ENCODE measurements at places on chromosomes 5 and 9.

GRCh38 chr5:8185852-8186251 is 316.9 kb downstream of the MTRR start:
- DNase-seq: no peak

DNA sequence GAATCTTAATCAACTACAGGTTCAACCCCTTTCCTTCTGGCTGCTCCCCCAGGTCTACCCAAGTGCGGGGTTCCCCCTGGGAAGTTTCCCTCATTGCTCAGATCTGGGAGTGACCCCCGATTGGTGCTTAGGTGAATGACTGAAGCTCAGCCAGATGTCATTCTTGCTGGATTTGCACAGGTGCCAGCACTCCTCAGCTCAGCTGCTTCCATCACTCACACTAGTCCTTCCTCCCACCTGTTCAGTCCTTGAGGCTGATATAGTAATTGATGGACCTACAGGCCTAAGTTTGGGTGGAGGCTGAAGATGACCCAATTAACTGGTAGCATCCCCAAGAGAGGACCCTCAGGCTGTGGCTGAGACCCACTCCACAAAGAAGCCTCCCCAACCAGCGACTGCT is 32.9 kb downstream of the PRLR start:
- no peak for DNase-seq

DNA sequence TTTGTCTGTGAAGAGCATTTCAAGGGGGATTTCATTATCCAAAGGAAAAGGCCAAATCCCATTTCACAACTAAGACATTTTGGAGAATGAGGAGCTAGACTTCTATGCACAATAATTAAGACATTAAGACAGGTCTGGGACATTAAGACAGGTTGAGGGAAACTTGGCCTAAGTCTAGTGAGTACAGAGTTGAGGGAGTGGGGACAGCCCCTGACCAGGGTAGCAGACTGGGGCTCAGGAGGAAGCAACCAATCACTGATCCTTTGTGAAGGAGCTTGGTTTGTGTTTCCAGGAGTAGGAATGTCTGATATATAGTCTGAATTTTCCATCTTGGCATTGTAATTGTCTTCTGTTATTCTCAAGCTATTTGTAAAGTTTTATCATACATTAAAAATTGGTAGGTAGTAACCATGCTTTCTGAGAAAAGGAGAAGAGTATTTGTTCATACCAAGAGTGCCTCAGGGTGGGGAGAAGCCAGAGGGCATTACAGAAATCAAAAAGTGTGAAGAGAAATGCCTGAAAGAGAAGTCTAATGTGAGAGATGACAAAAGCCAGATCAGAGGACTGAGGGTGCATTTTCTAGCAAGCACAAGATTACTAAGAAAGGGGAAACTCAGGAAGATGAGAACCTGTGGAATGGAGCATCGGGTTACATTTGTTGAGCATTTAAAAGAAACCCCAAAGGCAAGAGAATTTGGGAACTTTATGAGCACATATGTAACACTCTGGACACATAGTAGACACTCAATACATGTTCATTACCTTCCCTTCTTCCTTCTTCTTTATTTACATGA is 189.3 kb upstream of the PIK3R1 start:
- DNase-seq: no peak

DNA sequence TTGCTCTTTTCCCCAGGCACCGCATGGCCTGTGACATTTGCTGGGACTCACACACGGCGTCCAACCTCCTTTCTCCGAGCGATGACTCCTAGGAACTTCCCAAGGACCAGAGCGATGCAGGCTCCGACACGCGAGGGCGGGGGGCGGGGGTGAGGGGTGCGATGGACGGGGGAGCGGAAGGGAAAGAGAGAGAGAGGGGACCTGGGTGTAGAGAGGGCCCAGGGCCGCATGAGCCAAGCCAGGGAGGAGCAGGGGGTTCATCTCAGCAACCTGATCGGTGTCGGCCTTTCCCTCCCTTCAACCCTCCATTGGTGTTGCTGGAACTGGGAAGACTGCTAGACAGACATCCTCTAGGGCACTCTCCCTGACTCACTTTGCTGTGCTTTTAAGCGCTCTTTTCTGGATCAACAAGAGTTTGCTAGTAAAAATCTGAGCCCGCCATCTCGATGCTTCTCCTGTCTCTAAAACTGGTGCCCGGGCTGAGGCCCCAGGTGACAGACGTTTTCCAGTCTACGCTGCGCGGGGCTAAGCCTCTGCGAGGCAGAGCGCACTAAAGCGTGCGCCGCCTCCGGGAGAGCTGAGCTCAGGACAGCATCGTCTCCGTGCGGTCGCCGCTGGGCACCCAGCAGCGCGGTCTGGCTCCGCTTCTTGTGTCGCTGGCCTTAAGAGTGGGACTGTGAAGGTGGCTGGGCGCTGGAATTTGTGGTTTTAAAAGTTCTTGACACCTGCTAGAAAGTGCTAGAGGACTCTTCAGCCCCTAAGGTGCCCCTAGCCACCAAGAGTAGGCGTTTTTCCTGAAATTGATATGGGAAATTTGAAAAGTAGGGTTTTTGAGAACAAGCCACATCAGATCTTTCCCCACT is 1.0 kb upstream of the TSLP start:
- DNase-seq: peak; percentile 15

DNA sequence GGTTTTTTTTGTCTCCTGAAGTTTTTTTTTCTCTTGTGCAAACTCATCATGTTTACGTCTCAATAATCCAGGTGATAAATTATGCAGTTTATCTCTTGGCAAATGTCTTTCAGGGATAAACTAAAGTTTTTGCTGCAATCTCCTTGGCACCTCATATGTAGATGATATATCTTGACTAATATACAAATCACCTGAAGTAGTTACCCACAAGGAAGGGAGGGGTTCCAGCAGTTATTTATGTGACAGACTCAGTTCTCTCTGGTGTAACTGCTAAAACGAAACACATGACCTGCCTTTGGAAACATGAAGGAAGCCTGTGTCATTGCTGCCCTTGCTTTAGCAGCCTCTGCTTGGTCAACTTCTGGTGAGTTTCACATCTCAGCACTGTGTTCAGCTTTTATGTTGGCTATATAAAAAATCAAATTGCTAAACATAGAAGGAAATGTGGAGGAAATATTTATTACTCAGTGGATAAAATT is 39.3 kb upstream of the KIAA1958 start:
- DNase-seq: no peak

DNA sequence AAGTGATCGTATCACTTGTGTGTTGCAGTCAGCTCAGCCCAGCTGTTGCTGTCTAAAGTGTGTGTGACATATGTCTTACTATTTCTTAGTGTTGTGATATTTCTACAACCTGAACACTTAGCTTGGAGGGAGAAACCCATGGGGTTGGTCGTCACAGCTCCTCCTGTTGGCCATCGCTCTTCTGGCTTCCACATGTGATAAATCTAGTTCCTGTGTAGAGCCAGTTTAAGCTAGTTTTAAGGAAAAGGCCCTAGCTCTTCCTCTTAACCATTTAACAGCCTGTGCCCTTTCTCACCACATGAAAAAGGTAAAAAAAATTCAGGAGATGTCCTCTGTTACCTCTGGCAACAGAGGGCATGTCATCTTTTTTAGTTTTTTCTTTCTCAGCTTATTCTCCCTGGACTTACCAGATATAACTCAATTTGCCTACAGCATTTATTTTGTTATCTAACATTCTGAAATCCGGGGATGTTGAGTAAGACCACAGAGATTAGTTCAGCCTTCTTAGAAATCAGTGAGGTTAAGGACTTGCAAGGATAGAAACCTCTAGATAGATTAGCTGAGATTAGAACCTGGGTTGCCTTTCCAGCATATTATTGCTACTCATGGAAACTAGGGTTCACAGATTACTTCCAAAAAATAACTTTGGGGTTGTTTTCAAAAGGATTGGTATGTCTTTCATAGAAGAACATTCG is 100.4 kb downstream of the GAPVD1 start:
- no peak for DNase-seq

DNA sequence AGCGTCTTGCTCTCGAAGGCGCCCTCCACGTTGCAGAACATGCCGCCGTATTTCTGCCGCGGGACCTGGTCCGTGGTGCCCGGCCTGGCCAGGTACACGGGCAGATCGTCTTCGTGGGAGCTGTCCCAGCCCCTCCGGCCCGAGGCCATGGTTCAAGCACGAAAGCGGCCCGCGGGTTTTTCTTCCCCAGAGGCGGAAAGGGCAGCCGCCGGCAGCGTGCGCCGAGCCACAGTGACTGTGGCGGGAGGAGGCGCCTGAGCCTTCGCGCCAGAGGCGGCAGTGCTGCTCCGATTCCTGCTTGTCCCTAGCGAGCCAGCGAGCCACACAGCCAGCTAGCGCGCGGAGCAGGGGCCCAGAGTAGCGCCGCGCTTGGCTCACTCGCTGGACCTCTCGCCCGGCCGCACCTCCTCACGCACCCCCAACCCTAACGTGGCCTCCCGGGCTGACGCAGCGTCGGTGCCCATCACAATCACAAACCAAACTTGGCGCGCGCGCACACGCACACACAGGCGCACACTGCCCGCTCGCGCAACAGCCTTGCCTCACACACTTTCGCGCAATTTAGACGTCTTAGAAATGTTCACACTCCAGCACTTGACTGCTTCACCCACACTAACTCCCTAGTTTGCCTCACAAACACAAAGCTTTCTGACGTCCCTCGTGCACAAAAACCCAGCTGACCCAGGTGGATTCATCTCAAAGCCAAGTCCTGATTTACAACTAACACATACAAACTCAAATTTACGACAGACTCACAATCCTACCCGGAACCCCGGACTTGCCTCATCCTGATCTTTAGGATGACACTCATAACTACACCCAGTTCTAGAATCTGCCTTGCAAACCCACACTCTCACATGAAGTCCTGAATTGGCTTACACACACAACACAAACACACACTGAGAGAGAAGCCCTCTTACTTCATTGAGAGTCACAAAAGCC is at the start of gene DPYSL3:
Gene DPYSL3, minus strand, starts transcription at position 359 of the 942 bp plus-strand sequence. Its CDS starts 210 bp downstream, at position 149.
- no peak for DNase-seq

All from activated CD4-positive, alpha-beta T cell treated with anti-CD3 and anti-CD28 coated beads for 4 hours (primary cell).